ENCODE measurements at places on chromosomes 11 and 22.

DNA sequence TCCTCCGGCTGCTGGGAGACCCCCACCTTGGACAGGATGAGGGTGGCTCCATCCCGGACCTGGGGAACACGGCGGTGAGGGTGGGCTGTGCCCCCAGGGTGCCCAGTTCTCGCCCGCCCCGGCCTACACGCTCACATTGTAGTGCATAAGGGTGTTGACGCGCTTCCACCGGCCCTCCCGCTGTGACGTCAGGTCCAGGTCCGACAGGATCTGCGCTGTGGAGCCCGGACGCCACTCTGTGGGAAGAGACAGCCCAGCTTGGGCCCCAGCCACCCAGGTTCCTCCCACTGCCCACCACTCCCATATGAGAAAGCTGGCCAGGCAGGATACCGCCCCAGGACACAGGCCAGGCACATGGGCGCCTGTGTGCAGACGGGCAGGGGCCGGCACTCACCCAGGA is 8.3 kb upstream of the MAPK11 start:
- DNase-seq: no peak

GRCh38 chr22:25970374-25970911 is 198.8 kb upstream of the SEZ6L start:
- no peak for DNase-seq

- DNase-seq: no peak
Observed at GRCh38 chr11:112113539-112114457, 27.1 kb downstream of the SDHD start.

- DNase-seq: no peak
Observed at GRCh38 chr11:60059521-60060240, 3.2 kb downstream of the MS4A3 start.

- DNase-seq: no peak
Observed at GRCh38 chr11:87260811-87261210, 223.1 kb downstream of the TMEM135 start.

DNA sequence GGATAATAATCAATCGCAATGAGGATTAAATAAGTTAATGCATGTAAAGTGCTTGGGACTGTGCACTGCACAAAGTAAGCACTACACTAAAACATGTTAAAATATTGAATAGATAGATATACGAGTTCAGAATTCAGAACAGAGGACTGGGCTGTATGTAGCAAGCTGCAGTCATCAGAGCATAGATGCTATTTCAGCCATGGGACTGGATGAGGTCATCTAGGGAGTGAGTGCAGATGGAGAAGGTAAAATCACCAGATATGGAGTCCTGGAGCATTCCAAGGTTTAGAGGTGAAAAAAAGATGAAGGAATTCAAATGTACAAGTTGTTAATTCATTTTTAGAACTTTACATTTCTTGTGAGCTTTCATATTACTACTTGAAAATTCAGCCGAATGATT is 347.5 kb upstream of the DDI1 start:
- no peak for DNase-seq

DNA sequence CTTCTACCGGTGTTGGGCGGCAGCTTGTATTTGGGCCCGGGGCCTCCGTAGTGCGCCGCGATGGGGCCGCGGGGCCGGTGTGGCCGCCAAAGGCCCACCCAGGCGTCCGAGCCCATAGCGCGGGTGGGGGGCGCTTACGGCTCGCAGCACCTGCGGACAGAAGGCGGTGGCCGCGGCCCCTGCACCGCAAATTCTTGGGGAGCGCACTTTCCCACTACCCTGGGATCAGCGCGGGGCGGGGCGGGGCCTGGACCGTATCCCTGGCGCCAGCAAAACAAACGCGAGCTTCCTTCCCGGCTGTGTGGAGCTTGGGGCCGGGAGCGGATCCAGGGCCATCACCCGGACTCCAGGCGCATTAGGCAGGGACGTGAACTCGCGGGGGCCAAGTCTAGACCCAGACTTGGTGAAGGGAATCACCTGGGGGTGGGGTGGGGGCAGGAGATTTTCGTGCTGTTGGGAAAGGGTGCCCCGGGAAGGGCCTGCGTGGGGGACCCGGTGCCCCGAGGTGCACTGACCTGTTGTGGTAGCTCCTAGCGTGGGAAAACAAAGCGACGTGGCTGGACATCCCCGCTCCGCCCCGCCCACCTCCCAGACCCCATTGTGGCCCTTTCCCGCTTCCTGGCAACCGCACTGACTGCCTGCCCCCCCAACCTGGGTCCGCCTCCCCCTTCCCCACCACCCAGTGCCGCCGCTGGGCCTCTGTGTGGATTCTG is 2.3 kb upstream of the TYMP start:
- DNase-seq: no peak

- DNase-seq: no peak
Observed at GRCh38 chr11:17560281-17561110, 13.4 kb downstream of the OTOG start.

DNA sequence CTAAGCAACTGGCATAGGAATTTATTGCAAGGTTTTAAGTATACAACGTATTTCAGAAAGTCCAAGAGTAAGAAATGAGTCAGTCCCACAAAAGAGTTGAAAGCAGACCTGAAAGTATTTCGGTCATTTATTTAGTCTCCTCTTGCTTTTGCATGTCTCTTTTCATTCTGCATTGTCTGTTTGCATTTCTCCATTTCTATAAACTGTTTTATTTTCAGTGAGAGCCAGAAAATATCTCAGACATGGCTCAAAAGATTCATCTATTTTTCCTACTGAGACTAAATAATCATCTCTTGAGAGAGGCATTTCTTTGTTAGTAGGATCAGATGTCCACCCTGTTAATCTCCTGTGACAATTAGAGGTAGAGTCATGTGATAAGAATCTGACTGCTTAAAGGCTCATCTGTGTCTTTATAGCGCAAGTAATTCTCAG is 219.1 kb upstream of the CCDC179 start:
- DNase-seq: no peak

GRCh38 chr11:8910649-8911026 is 351 bp upstream of the AKIP1 start:
- no peak for DNase-seq

- DNase-seq: no peak
Observed at GRCh38 chr11:42996421-42997307, 315.1 kb upstream of the API5 start.

DNA sequence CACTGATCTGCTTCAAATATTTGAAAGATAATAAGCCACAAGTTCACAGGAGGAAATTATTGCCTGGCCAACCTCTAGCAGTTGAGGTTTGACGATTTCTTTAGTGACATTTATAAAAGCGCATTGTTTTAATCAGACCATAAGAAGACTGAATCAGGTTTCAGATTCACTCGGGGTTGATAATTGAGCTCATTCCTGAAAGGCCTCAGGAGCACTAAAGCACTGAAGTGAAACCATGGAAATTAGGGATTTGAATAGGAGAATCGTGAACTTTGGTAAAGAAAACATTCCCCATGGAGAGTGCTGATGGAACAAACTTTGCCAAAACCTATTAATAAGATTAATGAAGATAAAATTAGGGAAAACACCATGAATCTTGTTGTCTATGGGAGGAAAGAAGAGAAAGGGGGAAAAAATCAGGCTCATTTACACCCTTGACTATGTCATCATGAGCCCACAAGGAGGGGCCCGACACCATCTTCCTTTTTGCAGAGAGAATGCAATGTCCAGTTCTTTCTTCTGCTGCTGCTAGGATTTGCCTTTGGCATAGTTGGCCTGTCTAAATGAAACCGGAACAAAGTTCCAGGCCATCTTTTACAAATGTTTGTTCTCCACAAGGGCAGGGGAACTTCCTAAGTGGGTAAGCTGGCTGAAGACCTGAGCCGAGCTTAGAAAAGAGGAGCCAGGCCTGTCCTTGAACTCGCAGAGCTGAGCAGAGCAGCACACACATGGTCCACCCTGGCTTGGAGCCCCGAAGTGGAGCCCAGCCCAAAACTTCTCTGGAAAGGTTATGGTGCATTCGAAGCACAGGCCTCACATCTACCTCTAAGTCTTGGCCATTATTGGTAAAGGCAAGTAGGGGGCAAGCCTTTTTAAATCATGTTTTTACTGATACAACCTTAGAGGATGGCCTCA is 56.1 kb upstream of the EIF3M start:
- DNase-seq: no peak

GRCh38 chr11:90698238-90698637 is 475.4 kb upstream of the CHORDC1 start:
- DNase-seq: no peak

DNA sequence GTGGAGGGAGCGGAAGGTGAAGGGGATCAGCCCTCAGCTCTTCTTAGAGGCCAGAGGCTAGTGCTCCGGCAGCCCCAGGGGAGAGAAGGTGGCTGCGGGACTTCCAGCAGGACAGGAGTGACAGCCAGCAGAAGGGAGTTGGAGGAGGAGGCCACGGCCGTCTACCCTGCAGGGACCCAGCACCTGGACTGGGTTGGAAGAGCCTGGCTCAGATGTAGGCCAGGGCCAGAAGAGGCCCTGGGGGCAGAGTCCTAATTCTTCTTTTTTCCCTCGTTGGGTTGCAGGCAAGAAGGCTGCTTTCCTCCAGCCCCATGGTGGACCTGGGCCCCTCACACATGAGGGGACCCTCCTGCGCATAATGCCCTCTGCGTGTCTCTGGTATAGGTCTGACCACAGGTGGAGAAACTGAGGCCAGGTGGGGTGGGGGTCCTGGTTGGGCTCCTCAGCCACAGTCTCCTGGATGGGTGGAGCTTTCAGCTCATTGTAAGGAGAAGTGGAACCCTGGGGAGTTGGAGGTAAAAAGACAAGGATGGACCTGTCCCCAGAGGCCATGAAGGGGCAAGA is 2.3 kb upstream of the MCAM start:
- no peak for DNase-seq

- DNase-seq: no peak
Observed at GRCh38 chr11:130874955-130875531, 41.2 kb downstream of the SNX19 start.

DNA sequence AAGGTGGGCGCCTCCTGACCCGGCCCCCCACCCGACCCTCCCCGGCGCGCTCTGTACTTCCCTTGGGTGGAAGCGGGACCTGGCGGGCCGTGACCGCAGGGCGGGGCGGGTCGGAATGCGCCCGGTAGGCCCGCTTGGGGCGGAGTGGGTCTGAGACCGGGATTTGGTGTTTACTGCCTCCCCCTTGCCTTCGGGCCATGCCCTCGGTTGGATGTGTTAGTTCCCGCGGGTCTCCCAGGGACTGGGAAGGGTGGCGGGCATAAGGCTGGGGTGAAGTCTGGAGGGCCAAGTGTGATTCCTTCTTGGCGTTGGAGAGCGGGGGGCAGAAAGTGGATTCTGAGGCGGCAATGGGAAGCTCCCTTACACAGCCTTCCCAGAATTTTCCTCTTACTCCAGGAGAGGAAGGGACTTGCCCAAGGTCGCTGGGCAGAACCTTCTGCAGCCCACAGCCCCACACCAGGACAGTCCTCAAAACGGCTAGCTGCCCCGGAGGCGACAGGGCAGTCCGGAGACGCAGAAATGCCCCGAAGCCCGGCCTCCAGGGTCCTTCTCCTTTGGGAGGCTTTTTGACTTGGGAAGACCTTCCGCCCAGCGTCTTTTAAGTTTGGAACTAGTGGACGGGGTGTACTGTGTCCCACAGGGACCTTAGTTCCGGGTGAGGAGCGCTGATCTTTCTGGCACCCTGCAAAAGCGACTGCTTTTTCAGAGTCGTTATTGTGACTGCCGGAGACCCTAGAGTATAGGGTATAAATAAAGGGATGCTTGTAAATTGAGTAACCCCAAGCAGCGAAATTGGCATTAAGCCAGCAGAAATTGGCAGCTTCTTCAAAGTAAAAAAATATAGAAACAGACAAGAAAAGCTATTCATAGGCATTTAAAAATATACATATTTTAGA is 647 bp downstream of the SWAP70 start:
- no peak for DNase-seq

Measured in stimulated activated CD8-positive, alpha-beta memory T cell treated with anti-CD3 and anti-CD28 coated beads, Interleukin-4, amount 100 ng/mL, for 1 hour (primary cell).